ENCODE measurements at places on chromosomes 5 and 9. TPM values are rescaled to one million over a fixed set of nuclear protein-coding genes. Genes with fewer than 3 reads are reported as not detected.

The FBP2 gene
- 105 TPM for total RNA-seq

The IFNB1 gene
- total RNA-seq = not detected

The TMEM167A gene
- total RNA-seq = 52.9 TPM

The LSM11 gene
- 7.3 TPM for total RNA-seq

The NKD2 gene
- 2.3 TPM for total RNA-seq

The SETX gene
- total RNA-seq = 37.5 TPM

The LTC4S gene
- 2.3 TPM for total RNA-seq

The ZNF366 gene
- 2.1 TPM for total RNA-seq

The TNFSF15 gene
- 0.35 TPM for total RNA-seq

The EDIL3 gene
- total RNA-seq = 7.6 TPM

The KIF12 gene
- total RNA-seq = 0.13 TPM

The GLDC gene
- 0.27 TPM for total RNA-seq

The HK3 gene
- total RNA-seq = 0.75 TPM

The PLEKHG4B gene
- total RNA-seq = 1.1 TPM

The NR4A3 gene
- 0.58 TPM for total RNA-seq

The TAF1L gene
- total RNA-seq = under 0.01 TPM

The TTC16 gene
- total RNA-seq = not detected

The IFNA13 gene
- total RNA-seq = 0.04 TPM

The TTLL11 gene
- total RNA-seq = 14.2 TPM

The SPINK13 gene
- not detected for total RNA-seq

The ZNF354C gene
- 11.0 TPM for total RNA-seq

The FGF1 gene
- total RNA-seq = 5.5 TPM

The FOXD4L3 gene
- total RNA-seq = not detected

The GDNF gene
- 1.6 TPM for total RNA-seq

The COL23A1 gene
- 4.3 TPM for total RNA-seq

The SLC6A7 gene
- total RNA-seq = 0.35 TPM

The PLPP7 gene
- total RNA-seq = 52.4 TPM

The ITGA2 gene
- total RNA-seq = 27.7 TPM

The PDE6A gene
- total RNA-seq = not detected

The CDH9 gene
- total RNA-seq = 0.18 TPM

The HEMGN gene
- total RNA-seq = 6.7 TPM
